ENCODE measurements at places on chromosomes 1 and 21.

DNA sequence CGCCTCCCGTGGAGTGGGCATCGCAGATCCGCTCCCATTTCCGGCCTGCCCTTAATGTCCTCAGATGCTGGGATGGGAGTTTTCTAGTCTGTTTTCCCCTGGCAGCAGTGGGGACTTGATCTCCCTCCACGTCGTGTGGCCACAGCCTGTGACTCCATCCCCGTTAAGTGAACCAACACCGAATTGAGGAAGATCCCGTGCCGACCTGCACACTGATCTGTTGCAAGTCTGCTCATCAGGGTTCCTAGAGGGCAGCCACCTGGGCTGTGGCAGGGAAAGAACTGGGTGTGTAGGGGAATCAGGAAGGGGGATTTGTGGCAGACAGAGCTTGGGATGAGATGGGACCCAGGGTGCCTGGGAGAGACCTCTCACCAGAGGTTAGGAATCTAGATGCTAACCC is 23.3 kb upstream of the CDK18 start:
- DNase-seq: no peak

DNA sequence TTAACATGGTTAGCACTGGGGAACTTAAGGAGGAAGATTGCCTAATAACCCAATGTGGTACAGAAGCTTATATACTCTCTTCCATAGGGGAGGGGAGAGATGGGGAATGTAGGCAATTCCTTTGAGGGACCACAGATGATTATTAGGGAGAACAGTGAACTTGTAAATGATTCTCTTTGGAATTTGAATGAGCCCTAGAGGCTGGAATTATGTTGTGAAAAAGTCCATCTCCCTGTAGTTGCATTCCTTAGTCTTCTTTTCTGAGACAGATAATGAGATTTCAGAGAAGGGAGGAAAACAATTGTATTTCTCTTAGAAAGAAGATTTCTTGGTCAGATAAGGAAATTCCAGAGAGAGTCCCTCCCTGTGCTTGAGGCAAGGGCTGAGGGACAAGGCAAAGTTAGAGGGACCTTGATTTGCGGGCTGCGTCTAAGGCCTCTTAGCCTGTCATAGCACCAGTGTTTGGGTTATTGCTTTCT is 89.0 kb upstream of the HMCN1 start:
- no peak for DNase-seq

GRCh38 chr1:216582151-216582550 is 141.1 kb downstream of the ESRRG start:
- no peak for DNase-seq

DNA sequence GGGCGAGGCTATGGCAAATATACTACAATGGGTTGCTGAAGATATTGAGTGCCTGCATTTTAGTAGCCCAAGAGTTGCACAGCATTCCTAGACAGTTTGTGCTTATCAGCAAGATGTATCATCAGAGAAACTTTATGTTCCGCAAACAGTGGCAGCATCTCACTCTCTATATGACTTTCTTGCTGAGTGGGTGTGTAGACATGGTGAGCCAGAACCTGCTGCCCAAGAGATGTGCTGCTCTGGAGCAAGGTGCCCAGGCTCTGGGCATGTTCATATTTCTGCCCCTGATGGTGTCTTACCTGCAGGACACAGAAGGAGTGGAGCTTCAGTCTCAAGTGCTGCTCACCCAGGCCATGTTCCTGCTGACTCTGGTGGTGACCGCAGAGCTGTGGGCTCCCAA is 8.2 kb upstream of the RGSL1 start:
- no peak for DNase-seq

- no peak for DNase-seq
These were observed 73.7 kb downstream of the SLC16A1 start for GRCh38 chr1:112882271-112882744.

DNA sequence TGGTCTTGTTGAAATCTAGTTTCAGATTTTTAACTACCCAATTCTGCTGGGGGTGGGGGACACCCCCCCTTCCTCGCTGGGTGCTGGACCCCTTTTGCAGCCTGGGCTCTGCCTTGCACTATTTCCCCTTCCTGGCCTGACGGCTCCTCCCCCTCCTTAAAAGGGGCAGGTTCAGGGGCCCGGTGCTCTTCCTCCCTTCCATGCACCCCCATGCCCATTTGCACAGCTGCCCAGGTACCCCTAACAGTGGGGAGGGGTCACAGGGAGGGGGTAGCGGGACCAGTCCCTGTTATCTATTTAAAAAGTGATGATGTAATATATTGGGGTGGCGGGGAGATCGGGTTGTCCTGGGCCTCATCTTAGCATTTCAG is 15.3 kb downstream of the ZBTB7B start:
- no peak for DNase-seq

GRCh38 chr21:39182016-39182415 is 1.2 kb downstream of the PSMG1 start:
- DNase-seq: no peak

DNA sequence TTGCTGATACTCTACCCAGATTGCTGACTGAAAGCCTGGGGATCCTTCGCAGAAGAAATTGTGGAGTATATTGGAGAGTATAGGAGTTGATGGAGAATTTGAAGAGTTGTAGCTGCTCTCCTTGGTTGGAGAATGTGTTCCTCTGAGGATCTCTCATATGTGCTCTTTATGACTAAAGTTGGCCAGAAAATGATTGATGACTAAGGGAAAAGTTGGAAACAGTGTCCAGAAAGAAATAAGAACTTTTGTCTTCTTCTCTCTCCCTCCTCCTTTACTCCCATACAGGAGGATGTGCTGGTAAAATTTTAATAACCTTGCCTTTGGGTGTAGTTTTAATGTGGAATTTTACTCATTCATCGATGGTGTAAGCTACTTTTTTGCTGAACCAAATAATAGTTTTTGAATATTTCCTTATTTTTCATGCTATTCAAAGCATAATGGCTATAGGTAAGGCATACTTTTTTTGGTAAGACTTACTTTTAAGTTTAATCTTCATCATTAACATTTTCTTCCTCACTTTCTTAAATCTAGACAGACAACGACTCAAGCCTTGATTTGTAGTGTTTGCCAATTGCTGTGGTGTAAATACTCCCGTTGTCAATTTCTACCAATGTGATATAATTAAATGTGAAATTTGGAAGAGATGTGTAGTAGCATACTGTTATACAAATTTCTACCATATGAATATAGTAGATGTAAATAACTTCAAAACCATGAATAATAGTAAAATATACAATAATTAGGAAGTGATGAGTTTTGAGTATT is 13.7 kb downstream of the C1orf141 start:
- no peak for DNase-seq

GRCh38 chr1:84300501-84300900 is 1.0 kb upstream of the SAMD13 start:
- no peak for DNase-seq

GRCh38 chr1:226638001-226638601 is 89.5 kb downstream of the STUM start:
- DNase-seq: no peak

DNA sequence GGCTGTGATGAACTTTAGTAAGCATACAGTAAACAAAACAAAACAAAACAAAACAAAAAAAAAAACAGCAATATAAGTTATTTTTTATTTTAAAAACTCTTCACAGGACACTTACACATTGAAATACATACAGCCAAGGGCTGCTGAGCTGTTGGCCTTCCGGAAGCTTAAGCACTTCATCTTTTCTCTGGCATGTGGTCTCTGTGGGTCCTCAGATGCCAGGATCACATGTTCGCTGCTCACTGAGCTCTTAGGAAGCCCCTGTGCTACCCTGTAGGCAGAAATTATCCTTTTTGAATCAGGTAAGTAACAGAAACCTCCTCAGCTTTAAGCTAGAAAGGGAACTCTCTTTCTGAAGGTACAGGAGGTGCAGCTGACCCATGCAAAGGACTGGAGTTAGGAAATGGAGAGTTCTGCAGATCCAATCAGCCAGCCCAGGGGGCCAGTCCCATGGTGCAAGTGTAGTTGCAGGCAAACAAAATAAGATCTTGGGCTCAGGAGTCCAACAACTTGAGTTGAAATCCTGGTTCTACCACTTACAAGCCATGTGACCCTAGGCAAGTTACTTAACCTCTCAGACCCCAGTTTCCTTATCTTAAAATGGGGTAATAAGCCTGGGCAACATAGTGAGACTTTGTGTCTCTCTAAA is 22.4 kb upstream of the MED18 start:
- no peak for DNase-seq

DNA sequence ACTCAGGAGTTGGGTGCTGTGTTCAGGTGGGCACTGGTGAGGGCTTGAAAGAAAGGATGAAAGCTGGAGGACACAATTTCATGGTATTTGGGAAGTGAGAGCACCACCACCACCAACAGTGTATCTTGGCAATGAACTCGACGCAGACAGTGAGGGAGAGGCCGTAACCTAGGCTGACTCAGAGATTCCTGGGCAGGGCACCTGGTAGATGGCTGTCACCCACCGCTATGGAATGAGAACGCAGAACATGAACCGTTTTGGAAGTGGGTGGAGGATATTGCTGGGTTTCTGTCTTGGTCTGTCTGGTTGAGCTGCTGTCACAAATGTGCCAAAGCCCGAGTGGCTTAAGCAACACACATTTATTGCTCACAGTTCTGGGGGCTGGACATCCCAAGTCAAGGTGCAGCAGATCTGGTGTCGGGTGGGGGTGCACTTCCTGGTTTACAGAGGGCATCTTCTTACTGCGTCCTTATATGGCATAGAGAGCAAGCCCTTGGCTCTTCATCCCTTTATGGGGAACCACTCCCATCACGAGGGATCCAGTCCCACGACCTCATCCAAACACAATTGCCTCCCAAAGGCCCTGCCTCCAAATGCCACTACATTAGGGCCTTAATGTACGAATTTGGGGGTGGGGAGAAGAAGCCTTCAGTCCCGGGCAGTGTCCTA is 246.3 kb downstream of the SIPA1L2 start:
- DNase-seq: no peak

Data from omental fat pad (tissue), 4 donors.